ENCODE measurements at places on chromosomes 7 and 10.
A peak's percentile ranks its signal among the peaks of the same experiment; 100 is the strongest.

- DNase-seq: no peak
These were observed 86.7 kb downstream of the VWDE start for GRCh38 chr7:12316925-12317324.

- DNase-seq: no peak
These were observed 288.2 kb downstream of the ADK start for GRCh38 chr10:74439213-74439612.

- DNase-seq: no peak
These were observed 236.3 kb downstream of the KLF6 start for GRCh38 chr10:3548702-3549101.

DNA sequence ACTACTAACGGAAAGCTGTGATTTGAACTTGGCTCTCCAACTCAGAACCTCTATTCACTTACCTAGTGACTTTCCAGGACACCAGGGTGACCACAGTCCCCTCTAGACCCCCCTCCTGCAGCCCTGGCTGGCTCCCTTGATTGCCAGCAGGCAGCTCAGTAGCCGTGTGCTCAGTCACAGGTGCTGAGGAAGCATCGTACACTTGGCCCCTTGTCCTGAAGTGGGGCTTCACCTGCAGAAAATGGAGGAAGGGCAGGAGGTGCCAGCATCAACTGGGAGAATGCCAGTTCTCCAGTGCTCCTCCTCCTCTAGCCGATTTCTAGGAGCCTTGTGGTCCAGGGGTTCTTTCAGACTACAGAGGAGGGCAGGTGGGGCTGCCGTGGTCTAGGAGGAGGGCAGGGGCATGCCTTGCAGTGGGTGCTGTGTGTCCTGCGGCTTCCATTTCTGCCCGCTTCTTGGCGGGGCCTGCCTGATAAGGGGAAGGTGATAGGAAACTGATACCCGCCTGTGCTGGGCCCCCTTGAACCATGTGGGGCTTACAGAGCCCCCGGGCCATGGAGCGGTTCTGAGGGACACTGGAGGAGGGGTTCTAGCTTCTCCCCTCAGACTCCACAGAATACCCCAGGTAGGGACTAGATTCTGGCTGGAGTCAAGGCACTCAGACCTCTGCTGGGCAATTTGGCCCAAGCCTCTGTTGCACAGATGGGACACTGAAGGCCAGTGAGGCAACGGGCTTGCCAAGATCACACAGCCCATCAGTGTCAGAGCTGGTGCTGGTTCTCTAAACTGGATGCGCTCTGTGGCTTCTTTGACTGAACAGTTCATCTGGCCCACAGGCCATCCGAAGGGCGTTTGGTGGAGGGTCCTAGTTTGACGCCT lies 14.0 kb downstream of the FAM241B start:
- no peak for DNase-seq

DNA sequence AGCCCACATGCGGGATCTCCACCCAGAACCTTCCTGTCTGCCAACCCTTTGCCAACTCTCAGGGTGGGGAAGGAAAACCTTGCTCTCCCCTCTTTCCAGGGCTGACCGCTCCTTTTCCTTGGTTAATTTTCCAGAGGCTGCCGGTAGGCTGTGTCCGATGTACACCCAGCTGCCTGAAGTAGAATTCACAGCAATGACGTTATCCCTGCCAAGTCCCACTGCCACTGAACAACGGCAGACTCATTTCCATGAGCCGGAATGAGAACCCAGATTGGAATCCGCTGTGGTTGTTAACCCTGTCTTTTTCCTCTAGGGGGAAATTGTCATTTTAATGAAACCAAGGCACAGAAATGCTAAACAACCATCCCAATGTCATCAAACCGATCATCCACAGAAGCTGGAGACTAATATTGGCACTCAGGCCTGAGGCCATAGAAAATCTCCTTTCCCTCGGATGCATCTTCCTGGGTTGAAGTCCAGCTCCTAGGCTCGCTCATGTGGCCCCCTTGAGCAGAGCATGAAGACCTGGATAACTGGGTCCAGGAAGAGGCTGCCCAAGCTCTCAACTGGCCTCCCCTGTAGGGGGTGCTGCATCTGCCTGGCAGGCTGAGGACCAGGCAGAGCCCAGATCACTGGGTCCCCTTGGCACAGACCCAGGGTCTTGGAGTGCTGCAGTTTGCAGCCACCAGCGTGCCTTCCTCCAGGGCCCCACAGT lies 30.4 kb downstream of the KLRG2 start:
- DNase-seq: no peak

- no peak for DNase-seq
These were observed 22.1 kb downstream of the CYP17A1 start for GRCh38 chr10:102814873-102815661.

GRCh38 chr10:4825868-4826791 lies at the start of gene AKR1E2:
Gene AKR1E2, plus strand, starts transcription at chr10:4826207. Its CDS starts 118 bp downstream, at chr10:4826325.
- peak; percentile 46 for DNase-seq

All from activated CD8-positive, alpha-beta memory T cell treated with anti-CD3 and anti-CD28 coated beads, Interleukin-2, amount 50 U/mL, for 4 hours (primary cell).